ENCODE measurements at places on chromosomes 16 and 17.

DNA sequence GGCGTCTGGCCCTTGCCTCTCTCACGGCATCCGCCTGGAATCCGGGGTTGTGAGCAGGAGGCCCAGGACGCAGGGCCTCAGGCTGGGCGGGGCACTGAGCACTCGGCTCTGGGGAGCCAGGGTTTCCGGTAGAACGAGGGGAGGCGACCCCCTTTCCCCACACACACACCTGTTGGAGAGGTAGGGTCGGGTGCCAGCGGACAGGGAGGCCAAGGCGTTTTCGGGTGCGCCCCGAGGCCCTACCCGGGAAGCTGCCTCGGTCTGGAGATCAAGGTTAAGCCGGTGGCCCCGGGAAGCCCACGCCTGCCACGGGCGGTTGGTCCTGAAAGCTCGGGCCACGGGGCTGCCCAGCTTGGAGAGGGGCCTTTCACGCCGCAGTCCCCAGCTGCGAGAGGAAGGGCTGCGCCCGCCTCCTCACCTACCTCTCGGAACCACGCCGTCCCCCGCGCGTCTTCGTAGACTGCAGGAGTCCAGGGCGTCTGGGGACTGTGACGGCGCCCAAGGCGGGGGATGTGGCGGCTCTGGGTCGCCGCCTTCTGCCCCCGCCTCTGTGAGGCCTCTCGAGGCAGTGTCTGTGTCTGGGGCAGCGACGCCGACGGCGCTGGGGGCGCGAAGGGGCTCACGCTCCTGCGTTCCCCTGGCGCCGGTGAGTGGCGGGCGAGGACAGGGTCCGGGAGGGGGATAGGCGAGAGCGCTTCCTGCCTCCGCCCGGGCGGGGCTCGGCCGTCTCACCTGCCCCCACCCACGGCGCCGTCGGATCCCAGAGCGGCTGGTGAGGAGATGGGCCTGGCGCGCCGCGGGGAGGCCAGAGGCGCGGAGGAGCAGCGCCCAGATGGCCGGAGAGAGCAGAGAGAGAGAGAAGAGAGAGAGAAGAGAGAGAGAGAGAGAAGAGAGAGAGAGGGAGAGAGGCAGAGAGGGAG is 20.3 kb upstream of the HOXB9 start:
- DNase-seq = no peak

- DNase-seq = peak; percentile 81
Observed at GRCh38 chr16:87203060-87203656, 114.0 kb downstream of the C16orf95 start.

DNA sequence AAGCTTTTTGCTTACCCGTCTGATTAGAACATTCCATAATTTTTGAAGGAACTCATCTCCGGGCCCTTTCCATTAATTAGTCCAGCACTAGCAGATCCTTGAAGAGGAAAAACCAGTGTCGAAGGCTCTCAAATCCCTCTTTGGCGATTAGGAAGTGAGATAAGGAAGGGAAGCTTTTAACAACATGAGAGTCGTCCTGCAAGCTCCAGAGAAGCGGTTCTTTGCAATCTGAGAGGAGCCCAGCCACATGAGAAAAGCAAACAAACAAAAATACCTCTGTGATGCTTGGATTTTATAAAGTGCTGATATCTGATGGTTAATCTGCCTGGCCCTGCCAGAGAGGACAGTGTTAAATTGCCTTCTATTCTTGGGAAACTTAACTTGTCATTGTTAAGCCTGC is 339.8 kb upstream of the SALL1 start:
- DNase-seq = no peak

DNA sequence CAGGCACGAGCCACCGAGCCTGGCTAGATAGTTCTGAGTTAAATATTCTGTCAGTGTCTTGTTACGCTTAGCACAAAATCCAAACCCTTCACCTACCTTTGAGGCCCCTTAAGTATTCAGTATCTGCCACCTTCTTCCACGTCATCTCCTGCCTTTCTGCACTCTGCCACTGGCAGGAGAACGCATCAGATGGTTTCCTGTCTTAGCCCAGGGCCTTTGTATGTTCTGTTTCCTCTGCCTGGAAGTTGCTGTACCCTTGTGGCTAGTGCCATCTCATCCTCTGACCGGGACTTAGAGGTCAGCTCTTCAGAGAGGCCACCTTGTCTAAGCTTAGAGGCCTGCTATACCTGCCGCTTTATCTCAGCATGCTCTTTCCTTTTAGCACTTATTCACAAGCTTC is 67.5 kb upstream of the LGALS9 start:
- no peak for DNase-seq

DNA sequence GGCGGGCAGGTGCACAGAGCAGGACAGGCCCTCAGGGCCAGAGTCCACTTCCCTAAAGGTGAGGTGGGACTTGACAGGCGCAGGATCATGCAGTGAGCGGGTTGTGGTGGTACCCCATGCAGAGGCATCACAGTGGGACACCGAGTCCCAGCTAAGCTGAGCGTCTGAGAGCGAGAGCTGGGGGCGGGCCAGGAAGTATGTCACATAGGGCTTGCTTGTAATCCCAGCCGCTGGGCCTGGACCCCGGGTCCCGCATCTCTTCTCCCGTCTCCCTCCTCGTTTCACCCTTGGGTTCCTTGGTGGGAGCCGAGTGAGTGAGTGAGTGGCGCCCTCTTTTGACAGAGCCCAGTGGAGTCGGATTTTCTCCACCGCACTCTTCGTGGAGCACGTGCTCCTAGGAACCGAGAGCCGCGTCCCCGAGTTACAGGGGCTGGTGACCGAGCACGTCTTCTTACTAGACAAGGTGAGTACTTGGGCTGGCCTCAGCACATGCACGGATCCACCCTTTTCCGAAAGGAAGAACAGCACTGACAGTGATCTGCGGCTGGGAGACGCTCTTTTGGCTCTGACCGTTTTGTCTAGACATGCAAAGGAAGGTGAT is 50.8 kb upstream of the ENDOV start:
- no peak for DNase-seq

- DNase-seq = peak; percentile 91
Observed at GRCh38 chr17:12765548-12765947, 23.8 kb upstream of the ARHGAP44 start.

DNA sequence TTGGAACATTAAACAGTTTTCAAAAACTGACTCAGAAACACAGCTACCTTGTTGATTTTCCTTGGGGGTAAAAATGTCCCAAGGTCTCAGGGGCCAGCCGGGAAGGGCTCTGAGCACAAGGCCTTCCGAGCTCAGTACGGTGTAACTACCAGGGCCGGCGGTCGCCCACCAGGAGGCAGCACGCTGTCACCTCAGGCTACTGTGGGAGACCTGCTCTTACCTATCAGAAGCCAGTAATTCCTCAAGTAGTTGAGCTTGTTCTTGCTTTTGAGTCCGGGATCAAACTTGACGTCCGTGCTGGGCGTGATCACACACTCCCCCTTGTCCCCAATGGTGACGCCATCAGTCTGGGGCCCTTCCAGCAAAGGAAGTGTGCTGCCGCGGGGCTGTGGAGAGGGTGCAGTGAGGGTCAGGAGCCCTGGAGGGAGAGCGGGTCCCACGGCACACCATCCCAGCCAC is 43.4 kb upstream of the ICAM2 start:
- DNase-seq = no peak

GRCh38 chr17:4768298-4768697 is 3.4 kb upstream of the TM4SF5 start:
- DNase-seq = no peak

DNA sequence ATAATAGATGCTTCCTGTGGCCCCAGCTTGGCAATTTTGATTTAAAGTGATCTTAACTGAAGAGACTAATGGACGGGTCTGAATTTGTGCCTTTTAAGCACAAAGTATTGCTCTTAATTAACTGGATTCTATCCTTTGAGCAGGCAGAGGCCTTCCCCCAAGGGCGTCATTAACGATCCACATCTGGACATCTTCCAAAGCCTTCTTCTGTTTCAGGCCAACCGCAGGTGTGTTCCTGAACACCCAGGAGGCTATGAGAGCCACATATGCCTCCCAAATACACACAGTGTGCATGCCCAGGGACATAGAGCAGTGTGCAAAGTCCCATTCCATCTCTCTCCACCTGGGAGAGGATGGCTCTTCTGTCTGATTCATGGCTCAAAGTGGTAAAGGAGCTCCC is 42.3 kb downstream of the MAPT start:
- DNase-seq = no peak

DNA sequence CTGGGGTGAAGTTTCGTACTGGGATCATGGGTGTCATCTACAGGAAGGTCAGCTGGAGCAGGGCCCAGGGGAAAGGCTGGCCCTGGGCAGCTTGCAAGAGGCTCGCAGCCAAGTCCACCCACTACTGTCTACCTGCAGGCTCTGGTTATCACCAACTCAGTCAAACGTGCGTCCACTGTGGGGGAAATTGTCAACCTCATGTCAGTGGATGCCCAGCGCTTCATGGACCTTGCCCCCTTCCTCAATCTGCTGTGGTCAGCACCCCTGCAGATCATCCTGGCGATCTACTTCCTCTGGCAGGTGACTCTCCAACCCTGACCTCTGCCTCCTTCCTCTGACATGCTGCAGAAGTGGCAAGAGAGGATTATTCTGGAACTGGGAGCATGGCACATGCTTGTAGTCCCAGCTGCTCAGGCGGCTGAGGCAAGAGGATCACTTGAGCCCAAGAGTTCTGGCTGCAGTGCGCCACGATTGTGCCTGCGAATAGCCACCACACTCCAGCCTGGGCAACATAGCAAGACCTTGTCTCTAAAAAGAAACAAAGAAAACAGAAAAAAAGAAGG is 29.2 kb downstream of the ABCC3 start:
- no peak for DNase-seq

- DNase-seq = no peak
Observed at GRCh38 chr16:2085669-2086068, 37.9 kb downstream of the TSC2 start.

GRCh38 chr16:11310997-11311561 is 29.9 kb upstream of the PRM1 start:
- no peak for DNase-seq

All from astrocyte (in vitro differentiated cells and primary cell).